COR-L47 (cell line): ENCODE measurements at places on chromosomes 2 and 18.

GRCh38 chr2:201964631-201965206 is 68.9 kb upstream of the FZD7 start:
- DNase-seq, result peak; percentile 83

DNA sequence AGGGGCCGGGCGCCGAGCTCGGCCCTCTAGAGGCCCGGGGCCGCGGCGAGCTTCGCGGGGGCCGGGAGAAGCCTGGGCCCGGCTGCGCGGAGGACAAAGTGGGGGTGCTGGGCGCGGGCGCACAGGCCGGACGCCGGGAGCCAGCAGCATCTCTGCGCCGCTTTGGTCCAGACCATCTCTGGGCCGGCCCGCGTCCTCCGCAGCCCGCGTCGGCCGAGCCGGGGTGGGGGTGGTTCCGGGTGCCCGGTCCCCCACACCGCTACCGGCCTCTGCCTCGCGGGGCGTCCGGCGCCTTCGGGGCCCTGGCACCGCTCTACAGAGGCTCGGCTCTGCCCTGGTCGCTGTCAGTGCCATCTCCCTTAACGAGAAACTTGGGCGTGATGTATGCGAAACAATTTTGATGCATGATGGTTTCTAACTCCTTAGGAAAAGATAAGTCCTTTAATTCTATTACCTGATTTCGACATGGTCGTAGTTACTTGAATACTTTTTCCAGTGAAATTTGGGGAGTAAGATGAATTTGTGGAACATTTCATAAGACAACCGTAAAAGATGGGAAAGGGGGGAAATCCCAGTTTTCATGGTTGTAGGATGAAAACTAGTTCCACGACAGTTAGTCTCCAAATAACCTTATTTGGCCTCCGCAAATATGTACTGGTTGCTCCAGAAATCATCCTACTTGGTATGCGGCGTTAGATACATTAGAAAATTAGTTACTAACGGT is 562 bp downstream of the TWSG1 start:
- peak; percentile 25 for DNase-seq

DNA sequence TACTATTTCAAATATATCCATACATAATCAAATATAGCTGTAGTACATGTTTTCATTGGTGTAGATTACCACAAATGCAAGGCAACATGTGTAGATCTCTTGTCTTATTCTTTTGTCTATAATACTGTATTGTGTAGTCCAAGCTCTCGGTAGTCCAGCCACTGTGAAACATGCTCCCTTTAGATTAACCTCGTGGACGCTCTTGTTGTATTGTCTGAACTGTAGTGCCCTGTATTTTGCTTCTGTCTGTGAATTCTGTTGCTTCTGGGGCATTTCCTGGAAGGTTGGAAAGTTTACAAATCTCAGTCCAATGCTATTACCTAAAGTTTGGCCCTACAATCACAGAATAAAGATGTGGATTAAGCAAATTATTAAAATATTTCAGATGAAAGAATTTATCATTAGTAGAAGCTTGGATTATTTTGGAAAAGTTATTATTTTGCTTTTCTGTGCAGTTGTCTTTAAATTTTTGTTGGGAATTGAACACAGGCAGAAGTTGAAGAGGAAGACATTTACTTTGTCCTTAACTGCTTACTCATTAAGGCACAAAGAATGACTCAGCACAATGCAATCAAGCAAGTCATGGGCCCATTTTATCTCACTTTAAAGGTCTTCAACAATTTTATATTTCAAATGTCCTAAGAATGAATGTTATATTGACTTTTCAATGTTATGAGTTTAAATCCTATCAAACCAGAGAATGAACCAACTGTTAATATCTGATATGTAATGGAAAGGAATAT is 103.4 kb upstream of the CAVIN2 start:
- DNase-seq, result no peak

DNA sequence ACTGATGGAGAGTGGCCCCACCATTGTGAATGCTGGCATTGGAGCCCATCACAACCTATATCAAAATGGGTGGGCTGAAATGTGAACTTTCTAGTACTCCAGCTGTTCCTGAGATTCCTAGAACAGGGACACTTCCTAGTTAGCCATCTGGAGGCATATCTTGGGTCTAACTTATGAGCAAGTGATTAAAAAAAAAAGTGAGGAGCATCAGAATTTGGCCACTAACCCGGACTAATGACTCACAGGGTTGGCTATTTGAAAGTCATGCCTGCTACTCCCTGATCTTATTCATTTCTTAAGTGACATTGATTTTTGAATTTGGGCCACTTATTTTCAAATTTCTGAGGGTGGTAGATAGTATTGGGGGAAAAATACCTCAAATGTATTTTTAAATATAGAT is 216.6 kb downstream of the HRH4 start:
- DNase-seq, result no peak

DNA sequence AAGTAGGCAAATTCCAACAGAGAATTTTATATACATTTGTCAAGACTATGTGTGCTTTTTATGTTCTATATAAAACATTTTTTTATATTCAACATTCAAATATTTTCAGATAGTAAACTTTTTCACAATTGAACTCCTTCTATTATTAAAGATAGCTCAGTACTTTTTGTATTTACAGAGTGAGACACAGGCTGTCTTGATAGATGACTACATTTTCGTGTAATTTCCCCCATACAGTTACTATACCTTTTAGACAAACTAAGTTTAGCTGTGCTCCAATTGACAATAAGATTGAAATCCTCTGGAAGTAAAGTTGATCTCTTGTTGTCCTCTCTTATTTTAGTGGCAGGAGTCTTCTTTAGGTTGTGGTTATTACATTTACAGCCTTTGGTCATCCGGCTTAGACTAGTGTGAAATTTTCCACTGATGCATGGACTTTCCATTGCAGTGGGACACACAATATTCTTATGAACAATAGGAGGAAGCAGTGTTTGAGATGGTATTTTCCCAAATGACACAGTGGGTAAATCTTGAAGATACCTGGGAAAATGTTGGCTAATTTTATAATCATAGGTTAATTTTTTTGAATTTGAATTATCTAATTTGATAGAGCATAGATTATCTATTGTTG is 21.0 kb downstream of the ZSWIM2 start:
- no peak for DNase-seq

DNA sequence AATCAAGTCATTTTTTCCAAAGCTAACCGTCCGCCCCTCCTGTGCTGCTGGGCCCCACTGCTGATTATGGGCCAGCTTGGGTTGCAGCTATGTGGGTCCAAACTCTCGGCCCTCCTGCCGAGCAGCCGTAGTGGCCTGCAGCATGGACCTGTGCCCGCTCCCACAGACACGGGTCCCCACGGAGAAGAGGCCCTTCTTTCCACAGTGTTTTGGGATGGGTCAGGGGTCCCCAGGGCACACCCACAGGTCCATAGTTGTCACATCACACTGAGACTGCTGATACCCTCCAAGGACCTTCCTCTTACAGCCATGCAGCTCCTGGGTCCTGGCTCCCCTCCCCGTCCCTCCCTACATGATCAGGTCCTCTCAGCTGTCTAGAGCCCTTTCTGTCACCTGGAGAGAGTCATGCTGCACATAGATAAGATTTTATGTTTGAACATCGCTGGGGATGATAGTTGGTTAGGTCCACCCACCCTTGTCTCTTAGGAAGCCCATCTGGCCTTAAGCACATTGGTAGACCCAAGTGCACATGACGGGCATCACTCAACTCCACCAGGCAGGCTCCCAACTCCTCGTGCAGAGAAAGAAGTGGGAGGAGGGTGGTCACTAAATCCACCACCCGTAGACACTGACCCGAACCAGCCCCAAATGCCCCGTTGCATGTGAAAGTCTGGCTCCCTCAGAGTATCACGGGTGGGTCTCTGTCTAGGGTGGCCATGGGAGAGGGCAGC is 17.5 kb downstream of the GPR55 start:
- DNase-seq, result no peak

DNA sequence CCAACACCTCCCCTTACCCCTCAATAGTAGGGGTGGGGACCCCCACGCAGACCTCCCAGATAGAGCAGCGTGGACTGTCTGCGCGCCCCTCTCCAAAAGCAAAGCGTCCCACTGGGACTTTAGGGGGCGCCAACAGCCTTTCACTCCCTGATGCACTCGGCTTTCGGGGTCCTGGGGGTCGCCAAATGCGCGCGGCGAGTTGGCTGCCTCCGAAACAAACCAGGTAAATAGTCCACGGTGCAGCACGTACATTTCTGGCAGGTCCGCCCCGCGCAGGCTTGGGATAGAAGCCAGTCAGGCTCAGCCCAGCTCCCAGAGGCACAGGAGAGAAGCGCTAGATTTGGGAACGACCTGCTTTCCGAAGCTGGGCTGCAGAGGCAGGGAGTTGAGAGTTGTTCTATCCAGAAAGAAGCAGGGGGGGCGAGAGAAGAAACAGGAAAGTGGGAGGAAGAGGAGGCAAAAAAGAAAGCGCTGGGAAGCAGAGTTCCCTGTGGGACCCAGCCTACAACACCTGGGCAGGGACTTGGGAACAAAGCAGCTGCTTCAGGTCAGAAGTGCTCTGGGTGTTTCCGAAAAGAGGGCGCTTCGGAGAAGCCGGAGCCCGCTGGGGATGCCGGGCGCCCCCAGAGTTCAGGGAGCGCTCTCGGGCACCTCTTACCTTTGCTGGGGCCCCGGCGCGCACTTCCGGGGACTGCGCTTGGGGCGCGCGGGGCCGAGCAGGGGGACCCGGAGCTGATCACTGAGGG is 544 bp downstream of the EVA1A start:
- DNase-seq, result no peak

GRCh38 chr2:172968061-172968469 is 107.6 kb upstream of the MAP3K20 start:
- DNase-seq, result no peak

DNA sequence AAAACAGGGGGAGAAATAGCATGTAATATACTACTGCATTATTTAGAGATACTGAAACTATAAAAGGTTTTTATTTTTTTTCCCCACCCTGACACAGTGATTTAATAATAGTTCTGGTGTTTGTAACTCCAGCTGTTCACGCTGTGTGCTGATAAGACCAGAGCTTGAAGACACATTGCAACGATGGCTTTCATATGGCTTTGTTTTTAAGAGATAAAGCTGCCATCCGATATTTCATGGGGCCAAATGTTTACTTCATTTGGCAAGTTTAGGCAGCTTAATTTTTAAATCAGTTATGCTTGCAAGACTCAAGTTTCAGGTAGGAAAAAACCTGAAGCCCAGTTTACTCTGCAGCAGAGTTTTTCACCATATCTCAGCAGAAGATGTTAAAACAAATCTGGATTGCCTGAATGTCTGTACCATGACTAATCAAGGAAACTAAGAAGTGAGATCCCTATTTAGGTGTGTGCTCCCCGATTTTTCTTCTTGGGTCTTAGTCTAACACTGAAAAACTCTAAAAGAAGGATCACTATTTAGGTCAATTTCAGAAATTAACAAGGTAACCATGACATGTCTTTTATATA is 508.6 kb downstream of the PARD3B start:
- DNase-seq, result no peak

DNA sequence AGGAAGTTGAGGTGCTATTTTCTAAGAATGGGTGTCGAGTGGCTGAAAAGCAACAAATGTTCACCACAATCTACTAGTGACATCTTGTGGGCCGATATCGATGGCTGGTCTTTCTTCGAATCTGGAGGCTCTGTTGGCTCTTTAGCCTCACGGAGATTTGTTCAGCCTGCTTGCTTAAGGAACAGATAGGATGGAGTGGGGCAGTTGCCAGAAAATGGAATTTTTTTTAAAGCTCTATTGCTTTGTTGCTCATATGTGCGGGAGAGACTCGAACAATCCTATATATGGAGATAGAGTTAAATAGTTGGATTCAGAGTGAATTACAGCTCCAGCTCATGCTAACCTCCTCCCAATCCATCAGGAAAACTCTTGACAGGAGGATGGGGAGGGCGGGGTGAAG is 70.9 kb upstream of the LYPD6B start:
- no peak for DNase-seq

- DNase-seq, result no peak
Observed at GRCh38 chr2:159063677-159064076, 95.2 kb downstream of the TANC1 start.

- DNase-seq, result no peak
Observed at GRCh38 chr2:29160184-29160583, 45.0 kb downstream of the CLIP4 start.

DNA sequence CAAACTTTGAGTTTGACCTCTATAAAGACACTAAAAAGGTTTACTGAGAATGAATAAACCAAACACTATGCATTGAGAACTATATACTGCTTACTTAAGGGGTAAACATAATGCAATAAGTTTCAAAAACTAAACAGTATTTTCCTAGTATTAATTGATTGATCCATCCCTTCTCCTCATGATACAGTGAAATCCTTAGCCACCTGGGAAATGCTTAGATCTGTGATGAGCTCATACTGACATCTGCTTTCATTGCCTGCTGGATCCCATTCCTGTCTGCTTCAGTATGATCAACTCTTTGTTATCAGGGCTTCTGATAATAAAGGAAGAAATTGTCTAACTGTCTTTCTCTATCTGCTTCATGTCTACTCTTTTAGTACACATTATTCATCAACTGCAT is 74.9 kb upstream of the UBE2E3 start:
- no peak for DNase-seq

- DNase-seq, result no peak
Observed at GRCh38 chr2:220442012-220442411, 814.6 kb downstream of the SLC4A3 start.

- no peak for DNase-seq
Observed at GRCh38 chr2:207722773-207723424, 11.5 kb downstream of the CCNYL1 start.

- no peak for DNase-seq
Observed at GRCh38 chr18:45930963-45931362, 36.2 kb downstream of the EPG5 start.

DNA sequence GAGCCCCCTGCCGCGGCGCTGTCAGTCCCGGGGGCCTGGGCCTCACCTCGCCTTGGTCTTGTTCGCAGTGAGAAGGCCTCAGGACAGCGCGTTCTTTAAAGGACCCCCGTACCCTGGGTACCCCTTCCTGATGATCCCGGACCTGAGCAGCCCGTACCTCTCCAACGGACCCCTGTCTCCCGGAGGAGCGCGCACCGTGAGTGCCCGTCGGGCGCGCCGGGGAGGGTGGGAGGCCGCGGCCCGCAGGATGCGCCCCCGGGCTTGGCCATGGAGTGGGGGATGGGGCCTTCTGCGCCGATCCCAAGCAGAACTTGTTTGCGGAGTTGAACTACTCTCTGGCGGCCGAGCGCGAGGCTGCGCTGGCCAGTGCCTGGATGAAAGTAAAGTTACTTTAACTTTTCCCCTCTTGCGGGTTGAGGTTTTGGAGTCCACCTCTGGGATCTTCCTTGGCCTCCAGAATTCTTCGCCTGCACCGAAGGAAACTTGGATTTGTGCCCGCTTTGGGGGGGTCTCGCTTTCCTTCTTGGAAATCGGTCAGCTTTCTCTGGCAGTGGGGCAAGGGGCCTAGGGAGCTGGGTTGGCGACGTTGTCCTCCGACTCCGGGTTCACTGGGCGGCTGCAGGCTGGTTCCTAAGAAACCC is 1.2 kb downstream of the TCF7L1 start:
- DNase-seq, result no peak

DNA sequence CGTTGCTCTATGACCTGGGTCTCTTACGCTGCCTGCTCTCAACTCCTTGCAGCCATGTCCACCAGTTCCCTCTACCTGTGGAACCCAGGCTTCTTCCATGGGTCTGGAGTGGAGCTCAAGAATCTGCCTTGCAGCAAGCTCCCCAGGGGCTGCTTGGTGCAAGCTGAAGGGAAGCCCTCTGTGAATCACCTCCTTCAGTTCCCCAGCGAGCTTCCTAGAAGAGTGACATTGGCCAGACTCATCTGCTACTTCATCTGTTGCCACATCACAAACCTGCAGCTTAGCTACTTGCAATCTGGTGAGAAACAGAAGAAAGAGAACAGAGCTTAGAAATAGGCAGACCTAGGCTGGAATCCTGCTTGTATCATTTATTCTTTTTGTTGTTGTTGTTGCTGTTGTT is 9.8 kb upstream of the EFR3B start:
- no peak for DNase-seq

- no peak for DNase-seq
Observed at GRCh38 chr2:57397550-57398360, 648.9 kb upstream of the VRK2 start.
